ENCODE measurements at places on chromosomes 2 and 18.
A peak's percentile ranks its signal among the peaks of the same experiment; 100 is the strongest.

GRCh38 chr2:151851761-151852160 lies 23.5 kb upstream of the ARL5A start:
- DNase-seq, result no peak

- DNase-seq, result no peak
Measured at GRCh38 chr2:1082456-1083205, 132.0 kb downstream of the SNTG2 start.

GRCh38 chr18:12518326-12518725 lies 110.6 kb downstream of the PRELID3A start:
- DNase-seq, result no peak

DNA sequence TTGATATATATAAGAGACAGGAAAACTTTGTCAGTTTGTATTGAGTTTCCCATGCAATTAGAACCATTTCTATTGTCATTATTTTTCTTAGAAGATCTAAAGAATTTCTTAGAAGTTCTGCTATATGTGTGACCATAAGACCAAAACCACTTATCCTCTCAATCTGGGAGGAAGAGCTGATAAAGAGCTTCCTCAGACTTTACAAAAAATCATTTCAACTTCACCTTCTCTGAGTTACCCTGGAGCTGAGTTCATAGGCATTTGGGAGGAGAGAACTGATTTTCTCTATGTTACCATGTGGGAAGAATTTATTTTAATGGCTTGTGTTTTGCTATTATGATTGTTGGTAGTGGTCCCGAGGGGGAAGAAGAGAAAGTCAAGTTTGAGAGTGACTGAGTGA lies 329.3 kb downstream of the GPD2 start:
- no peak for DNase-seq

- no peak for DNase-seq
Measured at GRCh38 chr2:171514908-171515582, 7.2 kb upstream of the CYBRD1 start.

GRCh38 chr2:70743068-70743467 lies 24.9 kb downstream of the ADD2 start:
- DNase-seq, result no peak

DNA sequence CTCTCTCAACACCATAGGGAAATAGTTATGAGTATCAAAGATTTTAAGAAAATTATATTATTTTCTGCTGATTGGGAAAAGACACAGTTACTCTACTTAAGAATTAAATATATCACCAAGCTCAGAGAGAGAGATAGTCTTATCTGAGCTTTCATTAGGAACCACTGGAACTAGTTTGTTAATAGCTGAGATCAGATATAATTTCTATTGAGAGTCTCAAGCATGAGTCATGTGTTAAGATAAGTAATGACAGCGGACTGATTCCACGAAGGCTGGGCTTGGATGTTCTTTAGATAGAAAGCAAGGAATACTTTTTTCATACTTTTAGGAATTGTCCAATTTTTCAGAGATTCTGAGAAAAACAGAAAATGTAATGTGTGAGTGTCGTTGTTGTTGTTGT lies 44.4 kb upstream of the RBM44 start:
- DNase-seq, result no peak

DNA sequence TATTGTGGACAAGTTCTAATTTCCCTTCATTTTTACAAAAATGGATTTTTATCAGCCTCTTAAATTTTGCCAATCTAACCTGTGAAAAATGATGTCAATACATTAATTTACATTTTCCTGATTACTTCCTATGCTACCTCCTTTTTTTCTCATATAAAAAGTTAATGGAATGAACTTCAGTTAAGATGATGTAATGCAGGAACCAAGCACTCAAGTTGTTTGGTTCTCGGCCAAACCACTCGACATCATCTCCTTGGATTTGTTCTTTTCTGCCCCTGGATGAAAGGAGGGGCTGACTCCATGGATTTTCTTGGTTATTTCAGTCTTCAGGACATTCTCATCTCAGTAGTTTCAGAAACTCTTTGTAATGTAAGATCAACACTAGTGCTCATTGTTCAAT lies 253.1 kb upstream of the NXPH2 start:
- no peak for DNase-seq

- DNase-seq, result no peak
Measured at GRCh38 chr2:128313931-128314347, 4.7 kb downstream of the HS6ST1 start.

DNA sequence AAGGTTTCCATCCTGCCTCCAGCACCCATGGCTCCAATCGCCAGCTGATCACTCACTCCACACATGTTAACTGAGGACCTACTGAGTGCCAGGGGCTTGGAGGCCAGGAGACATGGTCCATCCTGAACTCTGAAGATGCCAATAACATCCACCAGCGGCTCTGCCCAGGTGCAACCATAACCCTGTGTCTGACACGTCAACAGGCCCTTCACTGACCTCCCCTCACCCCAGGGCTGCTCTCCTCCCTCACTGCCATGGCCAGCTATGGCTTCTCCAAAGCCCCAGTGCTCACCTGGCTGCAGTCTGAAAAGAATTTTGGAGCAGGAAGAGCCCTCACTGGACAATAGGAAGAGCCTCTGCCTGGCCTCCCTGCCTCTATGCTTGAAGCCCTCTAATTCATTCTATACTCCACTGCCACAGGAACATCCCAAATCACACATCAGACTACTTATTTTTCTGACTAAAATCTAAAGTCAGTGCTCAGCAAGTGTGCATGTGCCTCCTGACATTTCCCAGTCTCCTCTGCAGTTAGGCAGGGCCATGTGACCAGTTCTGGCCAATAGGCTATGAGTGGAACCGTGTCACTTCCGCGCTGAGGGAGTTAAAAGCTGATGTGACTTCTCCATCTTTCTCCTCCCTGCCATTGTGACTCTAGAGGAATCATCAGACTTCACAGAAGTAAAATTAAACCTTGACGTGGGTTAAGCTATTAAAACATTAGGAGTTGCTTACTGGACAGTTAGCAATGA lies 37.2 kb downstream of the ZBTB7C start:
- no peak for DNase-seq

GRCh38 chr2:181123798-181124231 lies 143.4 kb downstream of the UBE2E3 start:
- peak; percentile 40 for DNase-seq
